A549 treated with AZD2906 at 1 μM for 4 hours (cell line): ENCODE measurements at places on chromosomes 1 and 21. TPM values are rescaled to one million over a fixed set of nuclear protein-coding genes. Genes with fewer than 3 reads are reported as not detected.

The PTPN7 gene
- total RNA-seq, result 0.05 TPM in 1 of 5 replicates, not detected in the others

The SYPL2 gene
- total RNA-seq, result 0.05 to 0.13 TPM (median 0.08 TPM) in 5 replicates

The FNBP1L gene
- 20.2 to 29.8 TPM (median 26.9 TPM) in 5 replicates for total RNA-seq

The HEATR1 gene
- total RNA-seq, result 21.9 to 26.5 TPM (median 23.9 TPM) in 5 replicates

The C1orf115 gene
- 4.4 to 6.3 TPM (median 5.9 TPM) in 5 replicates for total RNA-seq

The DDAH1 gene
- 6.8 to 8.8 TPM (median 8.0 TPM) in 5 replicates for total RNA-seq

The FAM229A gene
- 1.8 to 3.6 TPM (median 3.3 TPM) in 5 replicates for total RNA-seq

The CDKN2C gene
- 10.5 to 12.4 TPM (median 11.4 TPM) in 5 replicates for total RNA-seq

The HJV gene
- total RNA-seq, result not detected in 5 replicates

The PDC gene
- total RNA-seq, result 0.05 TPM in 1 of 5 replicates, not detected in the others

The MYOG gene
- not detected in 5 replicates for total RNA-seq

The TFAP2E gene
- 0.45 to 0.75 TPM (median 0.49 TPM) in 5 replicates for total RNA-seq

The EPS15 gene
- total RNA-seq, result 9.2 to 15.8 TPM (median 11.6 TPM) in 5 replicates

The GBP4 gene
- 0.02 to 0.09 TPM in 2 of 5 replicates, not detected in the others for total RNA-seq

The KRTAP21-2 gene
- total RNA-seq, result not detected in 5 replicates

The CFHR3 gene
- 0.15 to 0.18 TPM (median 0.17 TPM) in 4 of 5 replicates, not detected in the other for total RNA-seq

The OBSCN gene
- total RNA-seq, result 2.9 to 6.1 TPM (median 4.1 TPM) in 5 replicates

The MSH4 gene
- 0.02 TPM in 2 of 5 replicates, not detected in the others for total RNA-seq

The SIK1 gene
- 15.3 to 21.6 TPM (median 16.4 TPM) in 5 replicates for total RNA-seq

The LCE3E gene
- 0.12 to 0.24 TPM (median 0.20 TPM) in 4 of 5 replicates, not detected in the other for total RNA-seq

The GJB5 gene
- 0.06 to 0.15 TPM (median 0.12 TPM) in 4 of 5 replicates, not detected in the other for total RNA-seq

The LENEP gene
- total RNA-seq, result not detected in 5 replicates

The VANGL2 gene
- 0.46 to 0.98 TPM (median 0.71 TPM) in 5 replicates for total RNA-seq

The KNCN gene
- not detected in 5 replicates for total RNA-seq

The RGS7 gene
- total RNA-seq, result 0.02 to 0.03 TPM (median 0.02 TPM) in 3 of 5 replicates, not detected in the others

The NR1I3 gene
- total RNA-seq, result 0.07 TPM in 1 of 5 replicates, not detected in the others

The INPP5B gene
- total RNA-seq, result 4.0 to 4.9 TPM (median 4.1 TPM) in 5 replicates

The CNR2 gene
- total RNA-seq, result 0.01 TPM in 1 of 5 replicates, not detected in the others

The TSSK3 gene
- total RNA-seq, result 0.29 TPM in 1 of 5 replicates, not detected in the others

The GLMP gene
- 33.4 to 48.1 TPM (median 43.3 TPM) in 5 replicates for total RNA-seq

The ADGRL2 gene
- 6.3 to 10.4 TPM (median 7.3 TPM) in 5 replicates for total RNA-seq
